Stimulated activated CD4-positive, alpha-beta T cell treated with anti-CD3 and anti-CD28 coated beads, Interleukin-2, amount 100 ng/mL, for 4 hours (primary cell): ENCODE measurements at places on chromosomes 12 and 14.

DNA sequence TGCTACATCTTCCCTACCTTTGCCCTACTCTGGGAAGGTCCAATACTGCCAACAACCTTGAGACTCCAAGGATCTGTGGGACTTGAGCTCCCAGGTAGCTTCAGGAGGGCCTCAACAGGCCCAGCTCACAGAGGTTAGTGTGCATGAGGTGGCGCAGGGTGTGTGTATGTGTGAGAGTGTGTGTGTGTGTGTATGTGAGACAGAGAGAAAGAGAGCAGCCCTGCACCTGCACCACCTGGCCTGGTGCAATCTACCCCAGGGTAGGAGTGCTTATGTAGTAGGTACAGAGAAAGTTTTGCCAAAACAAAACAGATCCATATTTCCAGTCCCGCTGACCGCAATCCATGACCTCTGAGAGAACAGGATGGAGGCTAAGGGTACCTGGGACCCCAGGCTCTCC is 24.6 kb downstream of the TMEM229B start:
- DNase-seq, result no peak

- no peak for DNase-seq
Measured at GRCh38 chr12:12319451-12320183, 30.4 kb downstream of the MANSC1 start.

DNA sequence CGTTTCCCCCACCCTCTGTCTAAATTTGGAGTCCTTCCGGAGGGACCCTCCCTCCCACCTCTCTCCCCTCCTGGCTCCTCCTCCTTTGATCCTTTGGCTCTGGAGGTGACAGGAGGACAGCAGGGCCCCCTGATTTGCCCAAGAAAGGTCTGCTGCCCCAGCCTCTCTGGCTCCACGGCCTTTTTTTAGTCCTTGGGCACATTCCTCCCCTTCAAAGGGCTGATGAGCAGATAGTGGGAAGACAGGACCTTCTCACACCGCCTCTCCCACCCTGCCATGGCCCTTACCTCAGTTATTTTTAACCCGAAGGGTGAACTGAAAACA is 196 bp upstream of the MYH6 start:
- no peak for DNase-seq

- no peak for DNase-seq
Measured at GRCh38 chr14:21428930-21429329, 27.0 kb downstream of the CHD8 start.

DNA sequence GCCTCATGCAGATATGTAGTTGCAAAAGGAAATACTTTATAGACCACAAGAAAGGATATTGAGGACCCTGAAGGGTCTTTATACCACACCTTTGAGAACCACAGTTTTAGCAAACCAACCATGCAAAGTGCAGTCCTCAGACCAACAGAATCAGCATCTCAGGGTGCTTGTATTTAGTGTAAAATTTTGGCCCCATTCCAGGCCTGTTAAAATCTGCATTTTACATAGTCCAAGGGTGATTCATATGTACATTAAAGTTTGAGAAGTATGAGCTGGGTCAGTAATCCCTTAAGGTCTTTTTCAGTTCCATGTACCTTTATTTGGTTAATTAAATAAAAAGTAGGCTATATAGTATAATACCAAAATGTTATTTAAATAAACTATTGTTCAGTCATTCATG is 91.2 kb downstream of the WNK1 start:
- DNase-seq, result no peak

- DNase-seq, result no peak
Measured at GRCh38 chr12:45469902-45470301, 254.0 kb downstream of the ANO6 start.

DNA sequence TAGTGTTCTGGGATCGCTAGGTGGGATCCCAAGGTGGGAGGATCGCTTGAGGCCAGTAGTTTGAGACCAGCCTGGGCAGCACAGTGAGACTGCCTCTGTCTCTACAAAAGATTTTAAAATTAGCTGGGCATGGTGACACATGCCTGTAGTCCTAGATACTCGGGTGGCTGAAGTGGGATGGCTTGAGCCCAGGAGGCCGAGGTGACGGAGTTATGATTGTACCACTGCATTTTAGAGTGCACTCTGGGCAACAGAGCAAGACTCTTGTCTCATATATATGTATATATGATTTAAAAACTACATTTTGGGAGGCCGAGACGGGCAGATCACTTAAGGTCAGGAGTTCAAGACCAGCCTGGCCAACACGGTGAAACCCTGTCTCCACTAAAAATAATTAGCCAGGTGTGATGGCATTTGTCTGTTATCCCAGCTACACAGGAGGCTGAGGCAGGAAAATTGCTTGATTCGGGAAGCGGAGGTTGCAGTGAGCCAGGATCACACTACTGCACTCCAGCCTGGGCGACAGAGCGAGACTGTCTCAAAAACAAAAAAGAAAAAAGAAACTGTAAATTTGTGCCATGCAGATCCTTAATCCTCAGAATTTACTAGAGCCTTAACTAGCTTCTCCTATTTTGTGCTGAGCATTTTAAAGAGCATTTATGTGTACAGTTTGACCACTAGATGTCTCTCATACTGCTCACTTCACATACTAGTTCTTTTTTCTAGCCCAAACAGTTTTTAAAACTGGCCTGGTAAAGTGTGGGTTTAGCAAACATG is 114.8 kb downstream of the MON2 start:
- no peak for DNase-seq
